ENCODE measurements at places on chromosomes 11 and 22.

GRCh38 chr22:27669798-27670599 is 131.6 kb downstream of the MN1 start:
- no peak for DNase-seq

- DNase-seq = no peak
Measured at GRCh38 chr22:38860283-38861169, 11.5 kb downstream of the CBX6 start.

DNA sequence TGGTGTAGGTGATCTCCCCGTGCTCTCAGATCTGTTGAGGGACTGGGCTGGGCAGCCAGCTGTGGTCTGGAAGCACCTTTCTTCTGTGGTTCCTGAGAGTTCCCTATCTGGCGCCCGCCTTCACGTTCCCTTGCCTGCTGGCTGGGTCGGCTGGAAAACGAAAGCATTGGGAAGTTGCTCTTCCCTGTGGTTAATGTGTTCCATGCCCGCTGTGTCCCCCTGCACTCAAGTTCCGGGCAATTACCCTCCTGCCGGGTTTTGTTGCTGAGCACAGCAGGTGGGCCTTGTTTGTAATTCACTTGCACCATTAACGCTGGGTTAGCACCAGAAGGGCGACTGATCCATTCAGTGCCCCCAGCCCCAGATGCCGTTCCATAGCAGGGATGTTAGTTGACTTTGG is 134.1 kb downstream of the GRIK4 start:
- DNase-seq = no peak

GRCh38 chr11:130092661-130093060 is 23.0 kb downstream of the APLP2 start:
- no peak for DNase-seq

- no peak for DNase-seq
Measured at GRCh38 chr11:121659811-121660210, 207.0 kb upstream of the SORL1-AS1 start.

GRCh38 chr11:59778122-59778521 is 22.9 kb downstream of the STX3 start:
- no peak for DNase-seq

DNA sequence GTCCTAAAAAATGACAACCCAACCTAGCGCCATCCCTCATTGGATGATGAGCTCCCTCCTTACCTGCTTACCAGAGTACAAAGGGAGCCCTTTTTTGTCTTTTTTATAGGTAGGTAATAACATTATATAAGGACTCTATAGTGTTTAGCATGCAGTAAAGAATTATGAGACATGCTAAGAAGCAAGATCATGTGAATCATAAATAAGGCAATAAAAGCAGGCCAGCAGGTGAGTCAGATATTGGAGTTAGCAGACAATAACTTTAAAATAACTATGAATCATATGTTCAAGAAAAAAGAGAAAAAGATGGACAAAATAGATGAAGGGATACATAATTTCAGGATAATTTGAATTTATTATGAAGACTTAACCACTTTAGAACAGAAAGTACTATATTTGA is 81.5 kb downstream of the GRK3 start:
- DNase-seq = no peak
